ENCODE measurements at places on chromosomes 1 and 21.

DNA sequence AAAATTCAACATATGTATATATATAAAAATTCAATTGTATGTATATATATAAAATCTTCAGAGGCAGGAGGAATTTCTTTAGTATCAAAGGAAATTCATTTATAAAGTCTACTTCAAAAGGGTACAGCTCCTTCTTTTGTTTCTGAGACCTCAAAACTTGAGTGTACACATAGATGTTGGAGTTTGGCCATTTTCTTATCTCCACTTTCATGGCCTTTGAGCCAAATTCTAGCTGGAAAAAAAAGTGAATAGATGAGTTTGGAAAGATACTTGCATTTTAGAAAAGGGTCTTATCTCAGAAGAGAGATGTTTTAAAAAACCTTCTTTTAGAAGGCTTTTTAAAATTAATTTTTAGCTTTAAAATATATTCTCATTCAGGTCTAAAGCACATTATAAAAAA is 103.2 kb downstream of the ATF6 start:
- no peak for DNase-seq

DNA sequence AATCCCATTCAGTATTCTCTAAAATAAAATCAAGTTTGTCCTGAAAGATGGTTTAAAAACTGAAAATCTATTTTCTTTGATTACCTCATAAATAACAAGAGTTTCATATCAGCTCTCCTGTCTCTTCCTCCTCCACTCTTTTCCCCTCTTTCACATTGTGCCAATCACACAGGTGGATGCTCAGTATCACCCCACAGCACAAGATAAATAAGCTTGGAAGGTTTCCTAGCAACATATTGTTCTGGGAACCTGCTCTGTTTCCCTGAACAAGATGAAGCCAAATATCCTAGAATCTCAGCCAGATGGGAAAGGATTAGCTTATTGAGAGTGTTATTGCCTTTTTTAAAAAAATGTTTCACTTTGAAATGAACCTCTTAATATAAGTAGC is 45.7 kb upstream of the CACYBP start:
- no peak for DNase-seq

DNA sequence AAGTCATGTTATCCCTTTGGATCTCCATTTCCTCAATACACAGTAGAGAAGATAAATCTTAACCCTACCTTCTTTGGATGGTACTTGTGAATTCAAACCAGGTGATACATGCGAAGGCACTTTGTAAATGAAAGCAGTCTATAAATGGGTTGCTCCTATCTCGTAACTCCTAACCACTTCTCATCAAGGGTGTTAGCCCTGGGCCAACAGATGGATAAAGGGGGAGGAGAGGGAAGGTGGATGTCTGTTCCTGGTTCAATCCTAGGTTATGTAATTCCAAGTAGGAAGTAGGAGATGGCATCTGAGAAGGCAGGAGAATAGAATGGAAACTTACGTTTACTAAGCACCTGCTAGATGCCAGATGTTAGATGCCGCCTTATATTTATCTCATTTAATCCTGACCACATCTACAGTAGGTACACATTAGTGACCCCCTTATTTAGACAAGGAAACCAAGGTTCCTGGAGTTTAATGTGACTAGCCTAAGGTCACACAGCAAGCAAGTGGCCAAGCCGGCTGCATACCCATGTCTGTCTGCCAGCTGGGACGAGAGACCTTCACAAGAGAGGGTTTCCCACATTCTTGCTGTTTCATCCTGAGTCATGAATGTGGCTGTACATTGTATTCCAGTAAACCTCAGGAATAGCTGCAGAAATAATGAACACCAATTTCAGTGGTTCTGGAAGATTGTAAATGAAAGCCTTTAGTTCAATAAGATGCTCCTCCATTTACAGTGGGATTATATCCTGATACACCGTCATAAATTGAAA is 47.7 kb downstream of the ELAVL4 start:
- DNase-seq, result no peak

- DNase-seq, result peak; percentile 41
Observed at GRCh38 chr1:36384542-36385409, 948 bp downstream of the STK40 start.

DNA sequence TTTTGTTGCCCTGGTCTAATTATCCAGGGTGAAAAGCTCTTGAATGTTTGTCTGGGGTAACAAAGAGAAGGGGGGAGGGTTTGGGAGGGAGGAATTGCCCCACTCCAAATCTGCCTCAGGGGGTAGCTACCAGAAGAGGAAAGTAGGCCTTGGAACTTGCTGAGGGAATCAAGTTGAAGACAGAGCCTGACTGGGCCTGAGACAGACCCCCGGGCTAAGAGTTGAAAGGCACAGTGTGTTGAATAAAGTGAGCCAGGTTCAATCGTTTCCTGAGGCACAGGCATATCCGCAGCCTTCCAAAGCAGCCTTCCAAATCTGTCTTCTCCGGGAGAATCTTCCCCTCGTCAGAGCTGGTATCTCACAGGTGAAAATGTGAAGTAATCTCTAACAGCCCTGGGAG is 96.6 kb downstream of the LRIG2 start:
- no peak for DNase-seq

GRCh38 chr1:18923756-18924211 is 21.4 kb upstream of the ALDH4A1 start:
- DNase-seq, result no peak

DNA sequence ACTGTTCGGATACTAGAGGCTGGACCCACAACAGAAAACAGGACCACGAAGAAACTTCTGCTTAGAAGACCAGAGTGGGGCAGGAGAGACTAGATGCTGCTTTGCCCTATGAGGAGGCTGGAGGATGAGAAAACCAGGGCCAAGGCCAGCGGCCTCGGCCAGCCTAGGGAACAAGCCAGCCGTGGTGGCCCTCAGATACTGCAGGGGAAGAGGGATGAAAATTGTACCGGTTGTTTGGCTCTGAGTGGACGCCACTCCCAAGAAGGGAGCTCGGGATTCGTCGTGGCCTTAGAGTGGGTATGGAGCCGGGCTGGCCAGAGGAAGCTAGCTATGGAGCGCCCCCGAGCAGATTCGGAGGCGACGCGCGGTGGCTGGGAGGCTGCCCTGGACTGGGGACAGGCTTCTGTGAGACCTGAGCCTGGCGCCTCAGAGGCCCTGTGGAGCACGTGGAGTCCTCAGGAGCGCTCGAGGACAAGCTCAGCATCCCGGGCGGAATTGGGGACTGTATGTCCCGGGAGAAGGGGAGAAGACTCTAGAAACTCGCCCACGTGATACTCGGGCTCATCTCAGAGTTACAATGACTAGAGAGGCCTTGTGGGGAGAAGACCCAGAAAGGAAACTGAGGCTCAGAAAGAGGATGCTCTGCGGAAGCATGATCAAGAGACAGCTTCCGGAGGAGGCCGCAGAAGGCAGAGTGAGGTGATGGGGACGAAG is 2.8 kb downstream of the PRRX1 start:
- DNase-seq, result no peak

GRCh38 chr1:44225761-44226160 is 12.5 kb downstream of the DMAP1 start:
- DNase-seq, result no peak

GRCh38 chr1:151061704-151062103 is 1.5 kb downstream of the MLLT11 start:
- DNase-seq, result no peak

DNA sequence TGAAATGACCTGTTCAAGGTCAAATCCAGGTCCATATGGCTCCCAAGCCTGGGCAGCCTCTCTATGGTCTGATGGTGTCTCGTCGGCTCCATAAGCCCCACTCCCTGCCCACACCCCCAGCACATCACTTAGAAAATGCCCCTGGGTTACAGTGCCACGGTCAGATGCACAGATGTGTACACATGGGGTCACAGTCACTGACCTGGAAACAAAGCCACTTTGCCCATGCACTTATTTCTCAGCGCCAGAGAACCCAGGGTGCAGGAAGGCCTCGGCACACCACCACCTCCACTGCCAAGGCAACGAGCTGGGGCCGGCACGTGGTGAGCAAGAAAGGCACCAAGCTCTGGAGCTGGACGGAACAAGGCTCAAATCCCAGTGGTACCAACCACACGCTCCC is 24.7 kb downstream of the IFFO2 start:
- DNase-seq, result no peak

GRCh38 chr1:44154049-44154448 is 12.6 kb upstream of the KLF18 start:
- no peak for DNase-seq

- DNase-seq, result peak; percentile 1
Observed at GRCh38 chr1:113452921-113453770, 62.8 kb downstream of the MAGI3 start.

DNA sequence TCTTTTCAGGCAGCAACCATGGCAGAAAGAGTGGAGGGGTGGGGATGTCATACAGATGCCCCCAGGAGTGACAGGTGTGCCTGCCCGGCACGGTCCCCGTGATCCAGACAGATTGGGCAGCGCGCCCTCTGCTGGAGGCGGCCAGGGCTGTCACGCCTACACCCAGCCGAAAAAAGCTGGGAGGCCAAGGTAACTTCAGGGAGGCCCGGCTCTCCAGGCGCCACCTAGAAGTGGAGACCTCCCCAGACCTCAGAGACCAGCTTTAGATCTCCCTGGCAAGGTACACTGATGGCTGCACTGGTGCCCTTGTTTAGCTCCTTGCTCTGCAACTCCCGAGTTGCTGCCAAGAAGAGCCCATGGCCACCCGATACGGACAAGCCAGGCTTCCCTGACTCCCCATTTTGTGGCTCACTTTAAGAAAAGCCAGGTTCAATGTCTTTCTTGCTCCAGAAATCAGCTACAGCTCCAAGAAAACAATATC is 6.6 kb downstream of the GOLT1A start:
- peak; percentile 59 for DNase-seq

DNA sequence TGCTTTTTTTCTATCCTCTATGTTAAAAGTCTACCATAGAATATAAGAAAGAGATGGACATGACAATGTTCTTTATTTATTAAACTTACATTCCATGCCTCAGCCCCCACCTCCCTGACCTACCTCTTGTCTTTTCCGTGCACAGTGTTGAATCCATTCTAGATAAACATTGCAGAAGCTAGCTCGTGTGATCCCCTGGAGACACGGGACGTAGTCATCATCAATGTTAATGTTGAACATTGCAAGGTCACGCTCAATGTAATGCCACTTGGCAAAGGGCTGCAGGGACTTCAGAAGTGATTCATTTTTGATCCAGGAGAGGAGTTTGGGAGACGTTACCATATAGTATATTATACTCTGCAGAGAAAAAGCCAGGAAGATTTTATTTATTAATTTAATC is 66.4 kb downstream of the NTPCR start:
- DNase-seq, result no peak

DNA sequence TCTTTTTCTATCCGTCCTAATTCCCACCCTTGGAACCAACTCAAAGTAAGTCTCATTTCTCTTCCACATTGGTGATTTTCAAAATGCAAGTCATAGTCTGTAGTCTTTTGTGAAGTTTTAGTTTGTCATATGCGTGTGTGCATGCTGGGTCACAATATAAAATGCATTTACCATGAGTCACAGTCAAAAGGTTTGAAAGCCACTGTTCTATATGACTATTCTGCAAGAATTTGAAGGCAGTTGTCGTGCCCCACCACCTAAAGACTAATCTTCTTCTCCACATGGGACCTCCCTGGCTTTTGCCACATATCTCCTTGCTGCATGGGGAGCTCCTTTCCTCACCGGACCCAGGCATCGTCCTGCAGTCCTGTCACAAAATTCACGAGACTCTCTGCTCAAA is 1.6 kb downstream of the STPG1 start:
- no peak for DNase-seq

- no peak for DNase-seq
Observed at GRCh38 chr1:162835157-162835899, 25.6 kb downstream of the CCDC190 start.

DNA sequence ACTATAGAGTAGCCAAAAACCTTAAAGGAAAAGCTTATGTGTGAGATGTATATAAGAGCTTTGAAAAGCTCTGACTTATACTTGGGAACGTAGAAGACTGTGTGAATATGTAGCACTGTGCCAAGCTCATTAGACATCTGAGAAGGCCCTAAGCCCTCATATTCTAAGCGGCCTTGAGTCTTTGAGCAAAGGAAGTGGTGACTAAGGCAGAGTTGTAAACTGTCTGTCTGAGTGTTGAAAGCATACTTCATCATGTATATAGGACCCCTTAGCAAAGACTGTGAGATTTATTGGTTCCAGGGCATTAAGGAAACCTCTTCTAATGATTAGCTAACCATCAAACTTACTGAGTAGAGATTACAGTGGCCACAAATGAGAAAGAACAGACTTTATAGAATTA is 153.3 kb upstream of the LYPLAL1 start:
- no peak for DNase-seq

DNA sequence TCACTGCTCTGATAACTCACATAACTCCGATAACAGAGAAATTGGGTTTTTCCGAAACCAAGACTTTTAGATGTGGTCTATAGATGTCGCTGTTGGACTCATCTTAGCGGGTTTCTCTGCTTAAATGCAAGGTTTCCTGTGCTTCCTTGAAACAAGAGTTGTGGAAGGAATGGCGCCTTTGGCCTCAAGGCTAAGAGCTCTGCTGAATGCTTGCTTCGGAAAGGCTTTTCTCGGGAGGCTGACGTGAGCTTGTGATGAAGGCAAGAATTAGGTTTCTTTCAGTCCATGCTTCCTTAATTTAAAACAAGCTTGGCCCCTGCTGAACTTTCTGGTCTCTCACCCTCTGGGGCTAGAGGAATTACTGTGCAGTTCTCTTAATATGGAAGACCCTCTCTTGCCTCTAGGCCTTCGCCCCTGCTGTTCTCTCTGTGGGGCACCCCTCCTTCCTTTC is 113.5 kb downstream of the MAP3K21 start:
- DNase-seq, result no peak

GRCh38 chr1:230064283-230064682 is 2.8 kb upstream of the GALNT2 start:
- DNase-seq, result no peak

GRCh38 chr1:240980342-240980741 is 368.4 kb upstream of the GREM2 start:
- no peak for DNase-seq

DNA sequence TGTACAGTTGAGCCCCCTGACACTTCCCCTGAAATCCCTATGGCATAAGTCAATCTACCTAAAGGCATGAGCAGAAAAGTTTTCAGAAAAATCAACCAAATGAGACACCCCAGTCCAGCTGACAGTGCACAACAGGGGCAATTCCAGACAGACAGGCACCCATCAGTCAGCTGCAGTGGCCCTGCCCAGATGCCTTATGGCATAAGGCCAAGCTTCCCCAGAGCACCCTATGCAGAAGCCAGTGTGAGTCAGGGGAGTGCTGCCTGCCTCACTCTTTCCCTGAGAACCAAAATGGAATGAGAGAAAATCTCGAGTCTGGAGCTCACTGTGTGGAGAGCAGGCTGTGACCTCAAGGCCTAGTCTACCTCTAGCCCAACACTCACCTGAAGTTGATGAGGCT is 38.1 kb downstream of the MRAP start:
- no peak for DNase-seq

- no peak for DNase-seq
Observed at GRCh38 chr1:81113688-81114087, 687.0 kb upstream of the ADGRL2 start.

GRCh38 chr1:14782741-14783591 is 184.5 kb downstream of the KAZN start:
- no peak for DNase-seq
